ENCODE measurements at places on chromosomes 13 and 19.
A peak's percentile ranks its signal among the peaks of the same experiment; 100 is the strongest.

DNA sequence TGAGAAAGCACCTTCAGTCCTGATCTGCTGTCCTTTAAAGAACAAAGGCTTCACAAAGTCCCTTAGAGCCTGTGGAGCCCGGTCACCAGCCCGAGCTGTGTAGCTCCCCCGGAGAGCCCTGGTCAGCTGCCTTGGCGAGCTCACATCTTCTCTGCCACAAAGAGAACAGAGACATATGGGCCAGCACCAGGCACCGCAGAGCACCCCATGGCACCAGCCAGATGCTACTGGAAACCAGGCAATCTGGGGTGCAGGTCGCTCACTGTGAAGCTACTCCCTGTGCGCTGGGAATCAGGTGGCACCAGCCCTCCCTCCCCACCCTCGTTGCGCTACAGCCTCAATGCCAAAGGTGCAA is 44.3 kb upstream of the F7 start:
- no peak for DNase-seq

DNA sequence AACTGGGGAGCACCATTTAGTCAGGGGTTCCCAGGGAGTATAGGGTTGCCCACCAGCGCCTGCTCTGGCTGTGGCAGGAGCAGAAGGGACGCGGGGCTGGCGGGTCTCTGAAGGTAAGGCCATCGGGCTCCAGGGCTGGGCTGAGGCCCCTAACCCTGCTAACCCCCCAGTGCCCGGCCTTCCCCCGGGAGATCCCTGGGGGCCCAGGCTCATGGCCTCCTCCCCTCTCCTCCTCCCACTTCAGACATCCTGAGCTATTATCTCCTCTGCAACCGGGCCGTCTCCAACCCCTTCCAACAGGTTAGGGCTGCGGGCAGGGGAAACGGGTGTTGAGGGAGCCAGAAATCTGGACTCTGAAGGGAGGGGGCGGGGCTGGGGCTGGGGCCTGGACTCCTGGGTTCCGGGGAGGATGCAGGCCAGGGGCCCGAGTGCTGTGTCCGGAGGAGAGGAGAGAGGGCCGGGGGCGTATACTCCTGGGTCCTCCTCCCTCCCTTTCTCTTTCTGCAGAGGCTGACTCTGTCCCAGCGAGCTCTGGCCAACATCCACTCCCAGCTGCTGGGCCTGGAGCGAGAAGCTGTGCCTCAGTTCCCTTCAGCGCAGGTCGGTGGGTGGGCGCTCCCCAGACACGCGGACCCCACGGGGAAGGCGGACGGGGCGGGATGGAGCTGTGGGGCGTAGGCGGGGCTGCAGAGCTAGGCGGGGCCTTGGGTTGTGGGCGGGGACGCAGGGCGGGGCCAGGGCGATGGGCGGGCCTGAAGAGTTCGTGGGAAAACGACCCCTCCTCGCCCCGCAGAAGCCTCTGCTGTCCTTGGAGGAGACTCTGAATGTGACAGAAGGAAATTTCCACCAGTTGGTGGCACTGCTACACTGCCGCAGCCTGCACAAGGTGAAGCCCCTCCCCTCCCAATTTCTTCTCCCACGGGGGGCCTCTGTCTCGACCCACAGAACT is 15.3 kb downstream of the TTYH1 start:
- no peak for DNase-seq

- DNase-seq, result no peak
Observed at GRCh38 chr13:96898646-96899254, 95.5 kb downstream of the OXGR1 start.

DNA sequence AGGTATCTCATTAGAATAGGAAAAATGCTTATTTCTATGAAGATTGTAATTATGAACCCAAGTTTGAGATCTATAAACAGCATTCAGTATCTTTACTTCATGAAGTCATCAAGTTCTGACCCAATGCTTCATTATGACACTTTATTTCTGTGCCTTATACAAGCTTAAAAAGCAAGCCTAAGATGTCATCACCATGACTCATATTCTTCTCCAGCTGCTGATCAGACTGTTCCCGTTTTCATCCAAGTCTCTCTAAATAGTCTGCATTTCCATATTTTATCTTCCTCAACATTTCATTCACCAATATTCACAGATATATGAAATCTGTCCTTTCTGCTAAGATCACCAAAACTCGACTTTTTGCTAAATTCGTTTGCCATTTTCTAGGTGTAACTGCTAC is 1247.2 kb upstream of the PRR20A start:
- no peak for DNase-seq

DNA sequence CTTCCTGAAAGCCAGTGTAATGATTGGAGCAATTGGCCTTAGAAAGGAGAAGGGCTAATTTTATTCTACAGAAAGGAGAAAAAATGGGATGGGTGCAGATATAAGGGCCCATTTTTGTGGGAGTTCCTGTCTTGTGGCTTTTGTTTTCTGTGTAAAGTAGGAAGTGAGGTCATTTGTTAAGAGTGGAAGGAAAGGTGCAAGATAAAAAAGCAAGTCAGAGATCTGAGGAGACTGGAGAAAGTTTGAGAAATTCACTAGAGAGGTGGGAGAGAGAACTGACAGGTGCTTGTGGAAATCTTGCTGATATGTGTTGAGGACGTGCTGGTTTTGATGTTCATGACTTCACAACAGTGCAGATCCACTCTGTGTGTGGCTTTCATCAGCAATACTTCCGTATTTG is 349.4 kb downstream of the DLEU7 start:
- no peak for DNase-seq

DNA sequence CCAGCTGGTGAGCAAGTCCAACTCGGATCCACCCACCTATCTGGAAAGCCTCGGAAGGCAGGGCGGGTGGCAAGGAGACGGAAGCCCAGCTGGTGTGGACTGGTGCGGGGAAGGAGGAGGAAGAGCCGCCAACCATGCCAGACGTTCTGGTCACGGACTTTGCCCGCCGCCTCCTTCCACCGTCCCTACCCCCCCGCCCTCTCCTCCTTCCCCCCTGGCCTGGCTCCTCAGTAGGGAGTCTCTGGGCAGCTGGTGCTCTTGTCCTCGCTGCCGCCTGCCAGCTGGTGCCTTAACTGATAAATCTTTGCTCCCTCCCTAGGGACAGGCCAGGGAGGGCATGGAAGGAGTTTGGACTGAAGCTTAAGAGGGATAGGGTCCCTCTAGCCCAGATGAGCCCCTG is 4.8 kb downstream of the SYNGR4 start:
- DNase-seq, result no peak

- DNase-seq, result no peak
Observed at GRCh38 chr13:76852986-76853385, 33.2 kb downstream of the KCTD12 start.

- peak; percentile 53 for DNase-seq
Observed at GRCh38 chr19:47013041-47013517, 6.6 kb upstream of the NPAS1 start.

DNA sequence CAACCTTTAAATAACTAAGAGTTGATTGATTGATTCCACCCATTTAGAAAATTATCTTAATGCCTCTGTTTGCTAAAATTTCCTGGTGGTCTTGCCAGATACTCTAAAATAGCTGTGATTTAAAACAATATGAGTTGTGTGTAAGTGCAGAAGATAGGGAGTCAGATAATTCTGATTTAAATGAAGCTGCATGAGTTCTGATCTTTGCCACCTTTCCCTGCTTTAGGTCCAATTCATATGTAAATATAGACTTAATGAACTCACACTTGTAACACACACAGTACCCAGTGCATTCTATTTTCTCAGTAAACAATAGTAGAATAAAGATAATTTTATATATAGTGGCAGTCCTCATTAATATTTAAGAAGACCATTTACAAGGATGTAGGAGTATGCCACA is 981.8 kb downstream of the SLITRK1 start:
- no peak for DNase-seq

All from effector CD4-positive, alpha-beta T cell (primary cell).